Osteocyte (in vitro differentiated cells): ENCODE measurements at places on chromosomes 16 and 17. TPM values are rescaled to one million over a fixed set of nuclear protein-coding genes. Genes with fewer than 3 reads are reported as not detected.

Gene RPRML
- total RNA-seq, result not detected in 2 replicates

DNA sequence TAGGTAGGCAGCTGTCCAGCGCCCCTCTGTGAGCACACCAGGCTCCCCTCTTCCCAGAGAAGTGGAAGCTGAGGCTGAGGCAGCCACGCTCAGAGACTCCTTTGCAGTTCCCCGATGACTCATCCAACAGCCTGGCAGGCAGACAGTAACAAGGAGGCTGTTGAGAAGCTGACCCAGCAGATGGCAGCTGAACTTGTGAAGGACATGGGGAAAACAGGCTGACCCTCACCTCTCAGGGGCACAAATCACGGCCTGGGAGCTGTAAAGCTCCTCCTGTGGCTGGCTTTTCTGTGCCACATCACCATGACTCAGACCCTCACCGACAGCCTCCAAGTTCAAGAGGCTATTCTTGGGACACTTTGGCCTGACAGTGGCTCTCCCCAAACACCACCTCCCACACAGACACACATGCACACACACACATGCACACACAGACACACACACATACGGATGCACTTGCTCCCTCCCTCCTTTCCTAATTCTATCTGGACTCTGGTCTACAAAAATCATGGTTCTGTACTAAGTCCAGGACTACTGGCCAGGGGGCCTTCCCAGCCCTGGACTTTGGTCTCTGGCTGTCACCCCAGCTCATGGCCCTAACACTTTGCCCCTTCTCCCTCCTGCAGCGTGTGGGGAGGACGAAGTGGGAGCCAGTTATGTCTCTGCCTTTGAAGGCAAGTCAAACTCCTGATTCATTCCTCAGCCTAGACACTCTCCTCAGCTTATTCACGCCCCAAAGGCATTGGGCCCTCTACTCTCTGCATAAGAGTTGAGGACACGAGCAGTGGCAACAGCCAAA, 23.2 kb downstream of the MAP3K14 start:
- DNase-seq, result no peak

DNA sequence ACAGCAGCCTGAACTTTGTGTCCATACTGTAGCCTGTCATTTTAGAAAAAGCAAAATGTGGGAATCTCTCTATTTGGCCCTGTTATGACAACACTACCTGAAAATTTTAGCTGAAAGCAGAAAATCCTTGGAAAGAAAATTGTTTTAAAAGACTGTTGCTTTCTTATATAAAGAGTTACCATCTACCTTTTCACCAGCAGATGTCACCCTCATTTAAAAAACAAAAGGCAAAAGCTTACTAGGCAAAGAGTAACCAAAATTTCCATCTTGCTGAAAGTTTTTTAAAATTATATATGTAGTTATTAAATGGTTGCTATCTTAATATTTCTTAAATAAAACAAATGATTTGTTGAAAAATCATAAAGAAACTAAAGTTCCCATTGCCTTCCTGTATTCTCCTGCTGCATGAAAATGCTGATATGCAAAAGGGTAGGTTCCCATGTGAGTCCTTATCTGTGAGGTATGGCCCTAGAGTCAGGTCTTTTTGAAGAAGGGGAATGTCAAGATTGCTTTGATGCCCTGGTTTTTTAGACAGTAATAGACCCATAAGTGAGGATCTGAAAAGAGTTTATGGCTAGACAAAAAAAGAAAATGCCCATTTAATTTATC, 61.0 kb downstream of the TNRC6C start:
- no peak for DNase-seq

DNA sequence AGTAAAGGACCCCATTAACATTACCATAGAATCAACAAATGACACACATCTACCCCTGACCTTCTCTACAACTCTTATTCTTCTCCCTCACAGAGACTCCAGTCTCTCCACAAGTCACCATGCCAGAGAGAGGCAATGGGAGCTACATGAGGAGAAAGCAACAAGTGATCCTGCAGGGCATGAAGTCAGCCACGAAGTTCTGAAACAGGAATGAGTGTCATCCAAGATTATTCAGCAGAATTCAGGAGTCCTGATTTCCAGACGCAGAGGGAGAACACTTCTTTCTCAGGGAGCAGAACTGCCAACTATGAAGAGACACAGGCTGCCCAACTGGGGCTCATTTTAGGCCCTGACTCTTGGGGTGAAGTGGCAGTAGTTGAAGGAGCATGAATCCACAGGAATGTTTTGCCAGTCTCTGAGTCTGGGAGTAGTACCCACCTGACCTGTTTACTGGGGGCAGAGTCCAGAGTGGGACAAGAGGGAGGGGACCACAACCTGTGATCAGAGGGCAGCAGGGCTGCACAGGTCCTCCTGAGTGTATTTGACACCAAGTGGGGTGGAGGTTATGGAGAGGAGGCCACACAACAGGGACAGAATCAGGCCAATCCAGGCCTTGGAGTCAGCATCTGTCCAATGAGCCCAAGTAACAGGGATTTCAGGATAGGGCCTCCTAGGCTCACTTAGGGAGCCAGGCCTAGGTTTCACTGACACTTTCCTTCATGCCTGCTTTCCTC, 2.4 kb upstream of the MTMR4 start:
- no peak for DNase-seq

Gene RHBDL1
- 3.6 and 5.4 TPM in 2 replicates for total RNA-seq

Gene PLA2G10
- not detected in 2 replicates for total RNA-seq

DNA sequence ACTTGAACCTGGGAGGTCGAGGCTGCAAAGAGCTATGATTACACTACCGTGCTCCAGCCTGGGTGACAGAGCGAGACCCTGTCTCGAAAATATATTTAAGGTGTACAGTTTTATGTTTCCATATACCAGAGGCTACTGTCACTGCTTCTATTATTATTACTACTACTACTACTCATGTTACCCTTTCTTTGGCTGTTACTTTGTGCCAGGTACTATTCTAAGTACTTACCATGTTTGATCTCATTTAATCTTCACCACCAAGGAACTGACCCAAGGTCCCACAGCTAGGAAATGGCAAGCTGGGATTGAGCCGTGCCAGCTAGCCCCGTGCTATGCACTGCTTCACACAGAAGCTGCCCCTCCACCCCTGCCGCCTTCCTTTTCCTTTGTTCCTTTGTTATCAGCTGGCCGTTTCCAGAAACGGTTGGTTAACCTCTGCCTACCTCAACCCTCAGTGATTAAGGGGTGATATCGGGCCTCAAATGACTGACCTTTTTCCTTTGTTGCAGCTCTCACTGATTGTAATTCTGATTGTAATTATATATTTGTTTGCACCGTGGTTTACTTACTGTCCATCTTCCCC, 78.4 kb downstream of the ABCC1 start:
- DNase-seq, result no peak

Gene DCTPP1
- 26.8 and 30.3 TPM in 2 replicates for total RNA-seq

Gene CD300LG
- total RNA-seq, result not detected in 2 replicates

Gene ASPA
- not detected in 2 replicates for total RNA-seq

Gene CCL1
- not detected in 2 replicates for total RNA-seq

Gene CRYM
- not detected in 2 replicates for total RNA-seq

Gene ATP2C2
- total RNA-seq, result not detected in 2 replicates

GRCh38 chr16:30009990-30010843, 610 bp downstream of the DOC2A start:
- no peak for DNase-seq

DNA sequence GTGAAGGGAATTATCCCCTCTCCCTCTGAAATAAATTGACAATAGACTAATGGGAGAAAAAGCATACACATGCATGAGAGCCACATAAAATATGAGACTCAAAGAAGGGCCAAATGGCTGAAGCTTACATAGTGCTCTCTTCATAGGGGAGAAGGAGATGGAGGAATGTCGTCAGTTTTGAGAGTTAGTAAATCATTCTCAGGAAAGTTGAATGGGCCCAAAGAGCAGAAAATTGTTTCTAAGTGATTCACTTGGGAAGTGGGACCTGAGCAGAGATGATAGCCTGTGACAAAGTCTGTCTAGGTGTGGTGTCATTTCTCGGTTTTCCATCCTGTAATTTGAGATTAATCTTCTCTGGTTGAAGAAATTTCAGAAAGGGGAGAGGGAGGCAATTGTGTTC, 35.0 kb downstream of the BCAS3 start:
- DNase-seq, result no peak

- no peak for DNase-seq
Observed at GRCh38 chr16:85809645-85810044, 10.2 kb downstream of the COX4I1 start.

Gene CEMP1
- total RNA-seq, result not detected in 2 replicates

DNA sequence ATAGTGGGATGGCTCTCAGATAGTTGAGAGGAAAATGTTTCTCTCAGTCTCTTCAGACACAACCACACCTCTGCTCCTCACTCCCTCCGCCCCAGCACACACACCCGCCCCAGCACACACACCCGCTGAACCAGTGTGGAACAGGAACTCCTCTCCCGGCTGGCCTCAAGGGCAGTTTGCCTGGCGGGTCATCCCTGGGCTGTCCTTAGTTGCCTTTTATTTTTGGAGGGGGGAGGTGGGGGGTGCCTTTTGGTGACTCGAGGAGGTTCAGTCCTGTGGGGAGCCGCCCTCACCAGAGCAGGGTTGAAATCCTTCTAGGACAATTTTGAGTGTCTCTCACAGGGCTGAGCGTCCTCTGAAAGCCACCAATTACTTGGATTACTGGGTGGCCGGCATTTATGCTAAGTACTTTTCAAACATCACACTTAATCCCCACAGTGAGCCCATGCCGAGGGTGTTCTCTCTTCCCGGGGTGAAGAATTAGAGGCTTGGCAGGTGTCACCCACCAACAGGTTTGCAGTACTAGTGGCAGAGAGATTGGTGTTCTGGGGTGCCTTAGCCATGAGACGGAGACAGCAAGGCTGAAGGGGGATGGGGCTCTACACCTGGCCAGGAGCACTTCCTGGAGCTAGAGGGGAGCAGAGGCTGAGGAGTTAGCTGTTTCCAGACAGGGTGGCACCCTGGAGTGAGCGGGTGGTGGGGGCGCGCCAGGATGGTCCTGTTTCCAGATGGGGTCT, 2.8 kb downstream of the RASD1 start:
- no peak for DNase-seq

Gene LRRC37A
- total RNA-seq, result 3.5 and 4.1 TPM in 2 replicates

DNA sequence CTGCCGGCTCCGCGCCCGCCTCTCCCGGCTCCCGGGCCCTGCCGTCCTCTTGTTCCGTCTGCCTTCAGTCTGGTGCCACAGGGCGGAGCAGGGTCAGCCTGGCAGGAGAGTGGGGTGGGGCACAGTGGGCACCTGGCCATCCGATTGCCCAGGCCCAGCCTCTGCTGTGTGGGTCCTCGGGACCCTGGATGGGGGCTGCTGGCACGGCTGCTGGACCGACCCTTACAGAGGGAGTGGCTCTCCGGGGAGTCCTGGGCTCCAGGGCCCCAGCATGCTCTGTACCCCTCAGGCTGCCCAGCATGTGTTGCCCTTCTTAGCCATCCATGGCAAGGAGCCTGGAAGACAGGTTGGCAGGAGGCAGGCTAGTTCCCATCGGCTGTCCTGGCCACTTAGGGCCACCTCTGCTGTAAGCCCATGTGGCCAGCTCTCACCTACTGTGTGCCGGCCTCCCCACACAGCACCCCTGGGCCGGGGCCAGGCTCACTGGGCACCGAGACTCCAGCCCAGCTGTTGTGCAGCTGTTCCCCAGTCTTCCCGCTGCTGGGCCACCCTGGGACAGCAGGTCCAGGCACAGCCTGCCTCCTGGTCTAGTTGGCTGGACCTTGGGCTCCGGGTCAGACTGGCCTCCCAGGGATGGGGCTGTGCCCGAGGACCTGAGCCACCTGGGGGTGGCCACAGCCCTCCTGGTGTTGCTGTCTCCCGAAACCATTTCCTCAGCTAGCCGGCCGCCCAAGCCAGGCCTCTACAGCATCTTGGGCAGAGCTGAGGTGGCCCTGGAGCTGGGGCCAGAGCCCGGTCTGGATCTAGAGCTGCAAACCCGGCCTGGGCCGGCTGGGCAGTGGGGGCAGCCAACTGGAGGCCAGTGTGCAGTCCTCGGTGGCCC, 24.9 kb downstream of the BAHCC1 start:
- no peak for DNase-seq

Gene SPATA33
- 15.8 and 18.3 TPM in 2 replicates for total RNA-seq
